ENCODE measurements at places on chromosomes 3 and 15.

- no peak for DNase-seq
Observed at GRCh38 chr3:119316313-119316670, 22.1 kb downstream of the ARHGAP31 start.

- DNase-seq = no peak
Observed at GRCh38 chr15:47614360-47615011, 102.8 kb upstream of the SEMA6D start.

- DNase-seq = no peak
Observed at GRCh38 chr3:71956716-71957115, 171.8 kb upstream of the PROK2 start.

- no peak for DNase-seq
Observed at GRCh38 chr3:72213296-72214065, 428.5 kb upstream of the PROK2 start.

- DNase-seq = no peak
Observed at GRCh38 chr3:19263606-19264005, 115.3 kb downstream of the KCNH8 start.

- peak; percentile 7 for DNase-seq
Observed at GRCh38 chr3:21979706-21980105, 228.7 kb upstream of the ZNF385D start.

- no peak for DNase-seq
Observed at GRCh38 chr3:30069056-30069455, 537.3 kb upstream of the TGFBR2 start.

- DNase-seq = no peak
Observed at GRCh38 chr15:89074402-89075012, 13.7 kb upstream of the ABHD2 start.

- peak; percentile 93 for DNase-seq
Observed at GRCh38 chr15:82122746-82123400, 77.1 kb upstream of the MEX3B start.

DNA sequence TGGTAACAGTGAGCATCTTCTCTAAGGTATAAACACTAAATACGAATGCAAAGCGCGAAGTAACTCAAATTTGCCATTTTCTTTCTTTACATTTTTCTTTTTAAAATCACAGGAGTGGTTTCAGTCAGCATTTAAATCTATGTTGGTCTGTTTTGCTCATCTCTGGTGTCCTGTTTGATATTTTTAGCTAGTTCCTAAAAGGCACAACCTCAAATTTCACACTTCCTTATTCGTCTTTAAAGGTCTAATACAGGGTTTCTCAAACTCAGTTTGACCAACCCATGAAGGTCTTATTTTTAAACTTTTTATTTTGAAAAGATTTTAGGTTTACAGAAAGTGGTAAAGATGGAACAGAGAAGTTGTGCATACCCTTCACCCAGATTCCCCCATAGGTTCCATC is 201.1 kb downstream of the MAGI1 start:
- no peak for DNase-seq

- DNase-seq = no peak
Observed at GRCh38 chr15:96107916-96108315, 222.6 kb upstream of the NR2F2 start.

GRCh38 chr3:20741381-20741780 is 555.4 kb upstream of the SGO1 start:
- DNase-seq = no peak

- peak; percentile 16 for DNase-seq
Observed at GRCh38 chr15:55742498-55742926, 440 bp downstream of the PRTG start.

- DNase-seq = no peak
Observed at GRCh38 chr3:42804831-42805132, 492 bp upstream of the HIGD1A start.

GRCh38 chr3:171972871-171973348 is 66.5 kb upstream of the FNDC3B start:
- DNase-seq = no peak

- no peak for DNase-seq
Observed at GRCh38 chr3:2446146-2446545, 347.5 kb downstream of the CNTN4 start.

DNA sequence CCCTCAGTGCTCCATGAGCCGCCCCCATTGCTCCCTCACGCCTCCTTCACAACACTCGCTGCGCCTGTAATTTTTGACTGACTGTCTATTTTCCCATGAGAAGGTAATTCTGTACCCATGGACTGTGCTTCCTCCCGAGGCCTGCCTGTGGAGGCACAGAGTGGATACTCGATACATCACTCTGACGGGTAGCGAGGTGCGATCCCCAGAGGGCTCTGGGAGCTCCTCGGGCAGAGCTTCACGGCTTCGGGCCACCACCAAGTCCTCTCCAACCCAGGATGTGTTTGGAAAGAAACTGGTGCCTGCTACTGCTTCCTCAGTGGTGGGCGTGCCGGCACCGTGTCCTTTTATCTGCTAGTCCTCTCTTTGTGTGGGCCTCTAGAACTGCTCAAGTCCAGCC is 108.6 kb upstream of the DLG1 start:
- DNase-seq = no peak

- DNase-seq = no peak
Observed at GRCh38 chr3:77040216-77040615, 317 bp downstream of the ROBO2 start.

Measured in AG08395 (cell line).